WTC11 (cell line): ENCODE measurements at places on chromosomes 13 and 19.

- DNase-seq, result no peak
Observed at GRCh38 chr13:102237230-102237629, 164.6 kb downstream of the FGF14 start.

- DNase-seq, result no peak
Observed at GRCh38 chr13:48429886-48430285, 17.0 kb upstream of the LPAR6 start.

GRCh38 chr19:32896516-32897214 lies 27.1 kb upstream of the SLC7A9 start:
- DNase-seq, result no peak

DNA sequence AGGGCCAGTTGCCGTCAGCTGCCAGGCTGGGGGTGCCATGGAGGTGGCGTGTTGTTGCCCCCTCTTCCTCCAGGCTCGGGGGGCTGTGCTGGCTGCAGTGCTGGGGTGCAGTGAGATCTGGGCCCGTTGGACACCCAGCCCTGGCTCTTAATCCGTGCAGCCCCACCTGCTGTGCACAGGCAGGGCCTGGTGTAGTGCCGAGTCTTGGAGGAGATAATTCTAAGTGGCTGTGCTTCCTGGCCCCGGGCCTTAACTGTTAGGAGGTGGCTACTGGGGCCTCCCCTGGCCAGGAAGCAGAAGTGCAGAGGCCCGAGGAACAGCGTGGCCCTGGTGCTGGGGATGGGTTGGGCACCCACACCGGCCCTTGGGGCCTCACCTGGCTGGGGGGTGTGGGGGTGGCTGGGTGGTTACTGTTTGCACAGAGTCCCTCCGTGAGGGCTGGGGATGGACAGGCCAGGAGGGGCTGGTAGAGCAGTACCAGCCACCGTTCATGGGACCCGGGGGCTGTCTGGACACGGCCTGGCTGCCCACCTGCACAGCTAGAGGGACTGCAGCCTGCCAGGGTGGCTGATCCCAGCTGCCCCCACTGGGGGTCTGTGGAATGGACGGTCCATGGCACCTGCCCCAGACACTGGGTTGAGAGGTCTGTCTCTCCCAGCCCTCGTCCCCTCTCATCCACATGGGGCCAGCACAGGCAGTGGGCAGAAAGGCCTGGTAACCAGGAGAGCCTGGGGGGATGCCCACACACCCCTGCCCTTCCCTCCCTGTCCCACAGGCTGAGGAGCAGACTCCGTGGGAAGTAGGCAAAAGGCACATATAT lies 3.3 kb downstream of the GPX4 start:
- no peak for DNase-seq

- no peak for DNase-seq
Observed at GRCh38 chr19:48509467-48510194, 2.0 kb downstream of the LMTK3 start.

DNA sequence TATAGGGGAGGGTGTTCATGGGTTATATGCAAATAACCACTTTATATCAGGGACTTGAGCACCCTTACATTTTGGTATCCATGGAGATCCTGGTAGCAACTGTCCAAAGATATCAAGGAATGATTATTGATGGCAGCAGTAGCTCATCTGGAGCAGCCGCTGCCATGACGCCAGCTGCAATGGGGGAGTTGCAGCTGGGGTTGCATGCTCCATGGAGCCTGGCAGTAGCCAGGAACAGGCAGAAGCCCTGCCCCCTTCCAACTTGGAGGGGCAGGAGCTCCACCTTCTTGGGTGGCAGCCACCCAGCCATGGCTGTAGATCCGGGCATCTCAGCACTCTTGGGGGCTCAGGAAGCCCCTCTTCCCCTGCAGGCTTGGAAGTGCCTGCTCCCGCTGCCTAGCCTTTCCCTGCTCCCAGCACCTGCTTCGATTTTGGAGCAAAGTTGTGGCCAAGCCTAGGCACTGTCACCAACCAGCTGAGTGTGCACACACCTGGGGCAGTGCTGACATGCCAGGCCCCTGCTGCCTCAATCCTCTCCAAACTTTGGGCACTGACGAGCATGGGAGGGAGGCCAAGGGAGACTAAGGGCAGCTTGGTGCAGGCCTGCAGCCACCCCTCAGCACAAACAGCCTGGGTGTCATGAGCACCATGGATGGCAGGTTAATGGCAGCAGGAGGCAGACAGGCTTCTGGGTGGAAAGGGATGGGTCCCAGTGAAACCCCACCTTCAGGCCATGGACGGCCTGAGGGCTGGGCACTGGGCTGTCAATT lies 235.6 kb upstream of the CSNK1A1L start:
- DNase-seq, result no peak

DNA sequence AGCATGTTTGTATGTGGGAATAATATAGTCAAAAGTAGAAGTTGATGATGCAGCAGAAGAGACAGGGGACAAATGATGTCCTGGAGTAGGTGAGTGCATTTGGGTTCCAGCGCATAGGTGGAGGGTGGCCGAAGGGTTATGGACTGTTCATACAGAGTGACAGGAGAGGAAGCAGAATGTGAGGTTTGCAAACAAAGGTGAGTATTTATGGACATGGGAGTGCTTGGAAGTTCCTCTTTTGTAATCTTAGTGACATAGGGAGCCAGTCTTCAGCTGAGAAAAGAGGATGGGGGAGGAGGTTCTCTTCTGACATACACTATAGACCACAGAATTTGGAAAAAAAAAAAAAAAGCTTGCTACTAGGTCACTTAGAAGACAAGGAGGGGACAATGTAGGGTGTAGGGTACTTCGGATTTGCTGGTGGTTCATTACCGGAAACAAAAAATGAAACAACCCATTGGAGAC lies 331.6 kb downstream of the DLEU7 start:
- no peak for DNase-seq

DNA sequence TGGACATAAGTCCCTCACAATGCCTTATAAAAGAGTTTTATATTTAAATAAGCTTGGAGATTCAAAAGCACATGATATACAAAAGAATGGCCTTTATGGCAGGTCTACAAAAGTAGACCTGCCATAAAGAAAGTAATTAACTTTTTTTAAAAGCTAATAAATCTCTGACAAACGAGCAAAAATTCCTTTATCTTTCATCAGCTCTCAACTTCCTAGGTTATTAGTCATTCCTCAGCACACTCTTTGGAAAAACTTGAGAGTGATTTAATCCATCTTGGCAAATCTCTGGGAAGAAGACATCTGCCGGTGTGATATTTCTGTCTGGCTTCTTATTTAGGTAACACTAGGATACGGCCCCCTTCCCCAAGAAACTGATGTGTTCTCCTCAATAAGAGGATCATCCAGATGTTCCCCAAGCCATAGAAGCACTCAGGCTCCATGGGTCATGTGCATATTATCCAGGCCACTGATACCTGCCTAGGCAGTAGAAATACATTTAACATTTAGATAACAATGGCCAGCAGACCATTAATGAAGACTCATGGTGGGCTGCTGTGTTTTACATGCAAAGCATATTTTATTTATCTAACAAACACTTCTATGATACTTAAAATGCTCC lies 372.7 kb downstream of the LIG4 start:
- no peak for DNase-seq

- DNase-seq, result no peak
Observed at GRCh38 chr13:64855506-64855905, 2374.6 kb downstream of the PCDH9 start.

- DNase-seq, result no peak
Observed at GRCh38 chr19:35879068-35879467, 10.7 kb downstream of the APLP1 start.

GRCh38 chr19:14470031-14470876 lies 4.9 kb downstream of the PTGER1 start:
- DNase-seq, result no peak

- no peak for DNase-seq
Observed at GRCh38 chr19:7638802-7639465, 2.0 kb downstream of the STXBP2 start.
